Lung (tissue), 17 donors: ENCODE measurements at places on chromosomes 16 and 17. TPM values are rescaled to one million over a fixed set of nuclear protein-coding genes. Genes with fewer than 3 reads are reported as not detected.

GRCh38 chr17:45753645-45754225 is 30.4 kb upstream of the CRHR1 start:
- H3K4me1 ChIP-seq: no peaks in the 10 kb centered on the region
- no peak overlapping the region for H3K27ac ChIP-seq
- no peaks in the 10 kb centered on the region for H3K27me3 ChIP-seq

- H3K36me3 ChIP-seq: peaks cover 5% of the 10 kb centered on the region
- H3K4me3 ChIP-seq: no peak overlapping the region
- no peaks in the 10 kb centered on the region for H3K27me3 ChIP-seq
- H3K27ac ChIP-seq: peak overlapping the region; percentile 99
- no peak for DNase-seq
Observed at GRCh38 chr16:28923652-28924398, 1.2 kb downstream of the RABEP2 start.

DNA sequence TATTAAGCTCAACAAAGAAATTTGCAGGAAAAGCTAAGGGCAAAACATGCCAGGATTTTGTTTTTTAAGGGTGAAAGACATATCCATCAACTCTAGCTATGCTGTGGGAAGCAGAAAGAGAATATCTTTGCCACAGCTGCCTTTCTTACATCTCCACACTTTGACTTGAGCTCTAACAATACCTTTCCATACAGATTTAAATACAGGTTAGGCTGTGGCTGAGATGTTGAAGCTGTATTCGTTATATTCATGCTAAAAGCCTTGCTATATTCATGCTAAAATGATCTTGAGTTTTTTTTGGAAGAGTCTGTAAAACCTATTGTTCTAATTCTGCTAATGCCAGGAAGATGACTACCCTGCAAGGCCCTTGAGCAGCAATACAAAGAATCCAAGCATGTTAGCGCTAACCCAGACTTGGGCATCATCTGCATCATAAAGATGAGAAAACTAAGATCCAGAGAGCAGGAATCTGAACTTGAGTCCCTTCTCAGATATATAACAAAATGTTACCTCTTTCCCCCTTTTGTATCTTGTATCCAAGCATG is 204.8 kb upstream of the C17orf78 start:
- H3K27me3 ChIP-seq: no peaks in the 10 kb centered on the region
- no peak overlapping the region for H3K4me3 ChIP-seq
- H3K4me1 ChIP-seq: no peaks in the 10 kb centered on the region
- no peak for DNase-seq
- peaks cover 1% of the 10 kb centered on the region for H3K36me3 ChIP-seq

GRCh38 chr17:81659038-81659437 is 2.7 kb upstream of the PDE6G start:
- no peak for DNase-seq
- peak overlapping the region; percentile 32 for H3K27ac ChIP-seq

The CLDN7 gene
- total RNA-seq: 117 TPM

The PRR29 gene
- total RNA-seq: 36.8 TPM

- H3K27ac ChIP-seq: no peak overlapping the region
- H3K4me3 ChIP-seq: no peak overlapping the region
- no peaks in the 10 kb centered on the region for H3K27me3 ChIP-seq
- no peaks in the 10 kb centered on the region for H3K36me3 ChIP-seq
- H3K4me1 ChIP-seq: no peaks in the 10 kb centered on the region
Observed at GRCh38 chr16:46828292-46828691, 2.7 kb downstream of the C16orf87 start.

The ZNF19 gene
- 16.1 TPM for total RNA-seq

The ARHGAP23 gene
- total RNA-seq: 91.7 TPM

DNA sequence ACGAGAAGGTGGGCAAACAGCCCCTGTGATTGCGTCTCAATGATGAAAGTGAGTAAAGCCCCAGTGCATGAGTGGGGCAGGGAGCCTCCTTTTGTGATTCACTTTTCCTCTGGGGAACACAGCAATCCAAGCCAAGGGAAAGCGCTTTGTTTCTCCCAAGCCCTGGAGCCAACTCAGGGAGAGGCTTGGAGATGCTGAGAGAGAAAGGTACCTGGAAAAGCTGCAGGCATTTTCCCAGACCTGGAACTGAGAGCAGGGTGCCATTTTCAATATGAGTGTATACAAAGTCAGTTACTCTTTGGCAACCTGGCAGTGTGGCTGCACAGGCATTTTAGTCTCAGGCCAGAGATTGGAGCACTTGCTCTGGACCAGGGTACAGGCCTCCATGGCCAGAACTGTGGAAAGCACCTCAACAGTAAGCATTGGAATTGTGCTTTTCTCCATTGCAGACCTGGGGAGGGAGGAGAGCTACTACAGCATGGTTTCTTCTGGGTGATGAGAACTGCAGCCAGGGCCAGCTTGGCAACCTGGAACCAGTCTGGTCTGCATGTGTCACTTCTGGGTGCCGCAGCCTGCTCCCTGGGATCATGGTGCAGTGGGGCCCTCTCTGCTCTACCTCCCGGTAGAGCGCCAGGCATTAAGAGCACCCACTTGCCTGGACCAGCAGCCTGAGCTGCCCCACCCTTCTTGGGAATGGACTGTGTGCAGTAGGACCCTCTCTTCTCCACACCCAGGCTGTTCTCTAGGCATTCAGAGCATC is 89.0 kb upstream of the CDH5 start:
- H3K27ac ChIP-seq: no peak overlapping the region
- H3K4me3 ChIP-seq: no peak overlapping the region
- H3K36me3 ChIP-seq: no peaks in the 10 kb centered on the region
- no peak for DNase-seq
- H3K27me3 ChIP-seq: no peaks in the 10 kb centered on the region
- H3K4me1 ChIP-seq: no peaks in the 10 kb centered on the region

DNA sequence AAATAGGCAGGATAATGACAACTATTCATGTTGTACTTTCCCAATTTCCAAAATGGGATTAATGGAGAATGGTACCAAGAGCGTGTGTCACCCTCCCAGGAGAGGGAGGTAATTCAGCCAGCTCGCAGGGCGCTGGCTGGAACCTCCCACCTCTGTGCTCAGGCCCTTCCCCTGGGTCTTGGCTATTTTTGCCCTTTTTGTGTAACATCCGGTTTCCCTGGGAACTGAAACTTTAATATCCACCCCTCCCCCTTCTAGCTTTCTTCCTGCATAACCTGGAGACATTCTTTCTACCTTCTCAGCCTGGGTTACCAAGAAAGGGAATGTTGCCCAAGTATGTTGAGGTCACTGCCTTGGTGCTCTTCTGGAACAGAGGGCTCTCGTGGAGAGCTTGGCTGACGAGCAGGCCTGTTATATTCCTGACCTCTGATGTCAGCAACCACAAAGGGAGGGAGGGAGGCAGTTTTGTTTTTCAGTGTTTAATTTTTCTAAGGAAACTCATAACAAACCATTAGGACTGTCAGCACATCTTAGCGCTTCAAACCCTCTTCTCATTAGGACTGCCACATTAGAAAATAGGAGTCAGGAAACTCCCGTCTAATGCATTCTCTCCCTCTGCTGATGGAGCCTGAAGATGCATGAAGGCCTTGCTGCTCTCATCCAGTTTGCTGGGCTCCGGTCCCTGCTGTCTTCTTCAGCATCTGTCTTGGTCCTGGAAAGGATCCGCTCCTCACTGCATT is 25.6 kb downstream of the ITGB3 start:
- H3K4me3 ChIP-seq: no peak overlapping the region
- no peaks in the 10 kb centered on the region for H3K27me3 ChIP-seq
- H3K27ac ChIP-seq: peak overlapping the region; percentile 91
- peaks cover 29% of the 10 kb centered on the region for H3K4me1 ChIP-seq

DNA sequence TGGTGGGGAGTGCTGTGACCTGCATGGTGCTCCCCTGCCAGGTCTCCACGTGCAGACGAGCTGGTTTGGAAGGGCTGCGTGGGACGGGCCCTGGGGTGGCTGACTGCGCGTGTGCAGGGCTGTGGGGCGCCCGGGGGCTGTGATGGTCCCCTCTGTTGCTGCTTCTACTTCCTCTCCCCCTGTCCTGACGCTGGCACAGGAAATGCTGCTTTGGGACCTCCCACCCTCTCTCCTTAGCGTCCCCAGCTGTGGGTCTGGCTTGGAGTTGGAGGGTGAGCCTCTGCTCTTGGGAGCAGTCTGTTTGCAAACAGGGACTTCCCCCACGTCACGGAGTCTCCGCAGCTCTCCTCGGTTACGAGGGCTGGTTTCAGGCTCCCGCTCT is 35.2 kb downstream of the TSC2 start:
- peak overlapping the region; percentile 54 for H3K27ac ChIP-seq
- no peaks in the 10 kb centered on the region for H3K27me3 ChIP-seq
- peak; percentile 95 for DNase-seq
- H3K4me1 ChIP-seq: no peaks in the 10 kb centered on the region
- H3K36me3 ChIP-seq: peaks cover 11% of the 10 kb centered on the region
- no peak overlapping the region for H3K4me3 ChIP-seq

- H3K27ac ChIP-seq: no peak overlapping the region
- H3K27me3 ChIP-seq: no peaks in the 10 kb centered on the region
- peaks cover 4% of the 10 kb centered on the region for H3K36me3 ChIP-seq
- DNase-seq: no peak
- no peak overlapping the region for H3K4me3 ChIP-seq
- no peaks in the 10 kb centered on the region for H3K4me1 ChIP-seq
Observed at GRCh38 chr17:69218986-69219385, 9.6 kb downstream of the ABCA10 start.

DNA sequence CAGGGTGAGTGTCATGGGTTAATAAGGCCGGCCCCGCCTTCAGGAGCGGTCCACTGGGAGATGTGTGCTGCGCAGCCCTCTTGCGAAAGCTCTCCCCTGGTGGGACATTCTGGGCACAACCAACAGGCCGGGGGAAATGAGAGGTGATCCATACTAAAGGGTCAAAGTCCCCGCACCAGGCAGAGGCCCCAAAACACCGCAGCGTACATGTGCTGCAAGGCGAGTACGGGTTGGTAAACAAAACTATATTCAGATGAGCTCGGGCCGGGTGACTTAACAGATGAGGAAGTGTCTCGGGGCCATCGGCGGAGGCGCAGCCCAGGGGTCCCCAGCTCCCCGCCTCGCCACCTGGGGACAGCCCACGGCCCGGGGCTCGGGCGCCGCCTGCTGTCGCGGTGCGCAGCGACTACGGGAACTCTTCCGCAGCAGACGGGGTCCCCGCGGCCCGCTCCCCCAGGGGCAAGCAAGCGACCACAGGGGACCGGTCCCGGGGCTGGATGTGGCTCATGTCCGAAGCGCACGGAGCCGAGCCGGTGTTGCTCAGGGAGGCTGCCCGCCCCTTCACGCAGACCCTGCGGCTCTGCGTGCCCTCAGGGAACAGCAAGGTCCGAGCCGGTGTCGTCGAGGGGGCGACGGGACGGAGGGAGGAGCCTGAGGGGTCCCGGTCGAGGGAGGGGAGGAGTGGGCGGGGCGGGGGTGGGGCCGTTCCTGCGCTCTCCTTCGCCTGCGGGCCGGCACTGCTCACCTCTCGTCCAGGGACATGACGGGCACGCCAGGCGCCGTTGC is at the start of gene RAB37:
Gene RAB37 (plus strand): TSS at position 744 of the 786 bp plus-strand sequence. CDS start 17 bp downstream, at position 761.
- H3K27ac ChIP-seq: peak within 1 kb of the TSS; percentile 5
- peaks cover 8% of the 10 kb centered on the region for H3K4me1 ChIP-seq
- DNase-seq: peak; percentile 36
- H3K27me3 ChIP-seq: no peaks in the 10 kb centered on the region
- H3K36me3 ChIP-seq: no peaks in the 10 kb centered on the region

GRCh38 chr17:77434136-77435114 is 293.7 kb downstream of the SEC14L1 start:
- H3K27me3 ChIP-seq: no peaks in the 10 kb centered on the region
- DNase-seq: no peak
- H3K4me1 ChIP-seq: peaks cover 65% of the 10 kb centered on the region
- peaks cover 3% of the 10 kb centered on the region for H3K36me3 ChIP-seq

DNA sequence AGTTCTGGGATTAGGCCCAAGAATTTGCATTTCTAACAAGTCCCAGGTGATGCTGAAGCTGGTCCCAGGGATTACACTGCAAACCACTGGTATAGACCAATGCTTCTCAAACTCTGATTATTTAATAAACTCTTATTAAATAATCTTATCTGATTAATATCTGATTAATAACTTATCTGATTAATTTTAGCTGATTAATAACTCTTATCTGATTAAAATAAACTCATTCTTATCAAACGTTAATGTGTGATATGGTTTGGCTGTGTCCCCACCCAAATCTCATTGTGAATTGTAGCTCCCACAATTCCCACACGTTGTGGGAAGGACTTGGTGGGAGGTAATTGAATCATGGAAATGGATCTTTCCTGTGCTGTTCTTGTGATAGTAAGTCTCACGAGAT is 78.6 kb upstream of the TANC2 start:
- no peaks in the 10 kb centered on the region for H3K27me3 ChIP-seq
- no peak overlapping the region for H3K4me3 ChIP-seq
- H3K27ac ChIP-seq: no peak overlapping the region
- H3K36me3 ChIP-seq: no peaks in the 10 kb centered on the region
- H3K4me1 ChIP-seq: peaks cover 4% of the 10 kb centered on the region
- no peak for DNase-seq

The CD7 gene
- 2.3 TPM for total RNA-seq

DNA sequence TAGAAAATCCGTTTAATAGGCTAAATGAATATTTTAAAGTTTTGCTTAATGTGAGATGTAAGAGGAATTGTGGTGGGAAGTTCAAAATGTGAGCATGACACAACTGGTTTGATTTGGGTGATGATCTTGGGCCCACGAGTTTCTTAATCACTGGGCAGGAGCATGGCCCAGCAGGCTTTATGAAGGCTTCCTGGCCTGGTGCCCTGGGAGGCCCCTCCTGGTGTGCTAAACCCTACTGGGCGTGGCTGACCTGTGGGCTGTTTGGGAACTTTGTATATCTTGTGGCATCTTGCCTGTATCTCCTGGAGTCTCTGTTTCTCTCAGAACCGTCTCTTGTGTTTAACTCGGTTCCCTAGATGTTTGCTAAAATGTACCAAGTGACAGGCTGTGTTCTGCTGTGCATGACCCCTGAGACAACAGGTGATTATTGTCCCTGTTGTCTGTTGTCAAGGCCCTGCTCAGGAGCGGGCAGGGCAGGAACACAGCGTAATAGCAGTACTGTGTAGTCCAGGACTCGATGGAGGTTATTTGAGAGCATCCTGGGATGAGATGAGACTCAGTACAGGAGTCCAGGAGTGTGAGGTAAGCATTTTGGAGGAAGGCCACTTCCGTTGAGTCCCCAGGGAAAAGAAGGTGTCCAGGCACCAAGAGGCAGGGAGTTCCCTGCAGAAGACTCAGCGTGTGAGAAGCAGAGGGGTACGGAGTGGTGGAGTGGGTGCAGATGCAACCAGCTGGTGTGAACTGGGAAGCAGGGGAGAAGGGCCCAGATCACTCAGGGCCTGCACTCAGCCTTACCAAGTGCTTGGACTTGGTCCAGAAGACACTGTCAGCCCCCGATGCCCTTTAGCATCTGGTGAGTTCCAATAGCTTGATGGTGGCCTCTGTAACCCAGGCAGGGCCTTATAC is 48.5 kb downstream of the B9D1 start:
- H3K27ac ChIP-seq: no peak overlapping the region
- no peak for DNase-seq
- H3K4me1 ChIP-seq: no peaks in the 10 kb centered on the region
- no peak overlapping the region for H3K4me3 ChIP-seq
- H3K27me3 ChIP-seq: no peaks in the 10 kb centered on the region

The SMIM22 gene
- total RNA-seq: 26.8 TPM

The RHBDF1 gene
- 28.5 TPM for total RNA-seq

The TBC1D3E gene
- total RNA-seq: not detected

- no peak overlapping the region for H3K27ac ChIP-seq
- no peak overlapping the region for H3K4me3 ChIP-seq
- no peaks in the 10 kb centered on the region for H3K27me3 ChIP-seq
- H3K4me1 ChIP-seq: no peaks in the 10 kb centered on the region
- DNase-seq: no peak
Observed at GRCh38 chr16:62676306-62676705, 640.1 kb upstream of the CDH8 start.

The JUP gene
- total RNA-seq: 118 TPM
